ENCODE measurements at places on chromosomes 2 and 18.

DNA sequence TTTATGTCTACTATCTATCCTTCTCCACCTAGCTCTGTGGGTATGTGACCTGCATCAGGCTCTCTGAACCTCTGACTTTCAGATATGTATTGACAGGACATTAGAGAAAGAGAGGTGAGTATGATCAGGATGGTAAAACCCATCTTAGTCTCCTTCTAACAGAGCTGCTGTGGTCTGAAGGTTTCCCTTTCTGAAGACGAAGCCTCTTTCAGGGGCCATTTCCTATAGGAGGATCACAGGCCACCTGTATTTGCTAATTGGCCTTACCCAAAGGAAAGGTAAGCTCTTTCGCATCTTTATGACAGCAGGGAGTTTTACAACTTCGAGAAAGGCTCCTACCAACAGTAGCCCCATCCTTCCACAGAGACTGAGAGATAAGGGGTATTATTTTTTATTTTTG is 442.9 kb downstream of the KCNJ3 start:
- DNase-seq, result no peak

GRCh38 chr2:198546122-198546521 is 741.7 kb downstream of the PLCL1 start:
- DNase-seq, result no peak

- DNase-seq, result no peak
Measured at GRCh38 chr2:142290931-142291330, 160.1 kb upstream of the LRP1B start.

DNA sequence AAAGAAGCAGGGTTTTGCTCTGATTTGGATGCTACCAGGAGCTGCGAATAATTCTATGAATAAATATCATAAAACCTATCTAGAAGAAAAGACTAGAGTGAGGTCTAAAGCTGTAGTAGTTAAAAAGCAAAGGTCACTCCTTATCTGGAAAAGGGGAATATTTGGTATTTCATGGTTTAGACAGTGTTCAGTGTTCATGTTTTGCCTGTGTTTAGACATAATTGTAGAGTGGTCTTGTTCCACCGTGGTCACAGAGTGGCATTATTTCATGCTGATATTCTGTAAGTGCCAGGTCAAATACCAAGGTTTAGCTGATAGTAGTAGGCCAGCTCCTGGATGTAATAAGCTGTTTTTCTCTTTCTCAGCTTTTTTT is 10.8 kb downstream of the SPAST start:
- DNase-seq, result no peak

- no peak for DNase-seq
Measured at GRCh38 chr2:467892-468647, 180.2 kb upstream of the ALKAL2 start.

GRCh38 chr2:24985511-24985910 is 13.8 kb upstream of the DNAJC27 start:
- DNase-seq, result no peak

- no peak for DNase-seq
Measured at GRCh38 chr2:56892382-56892781, 708.6 kb downstream of the CCDC85A start.

GRCh38 chr2:181904022-181904632 is 12.6 kb downstream of the ITPRID2 start:
- no peak for DNase-seq

- DNase-seq, result no peak
Measured at GRCh38 chr2:115913921-115914320, 1471.5 kb downstream of the DPP10 start.

- no peak for DNase-seq
Measured at GRCh38 chr2:160252278-160252887, 52.3 kb upstream of the ITGB6 start.

- DNase-seq, result no peak
Measured at GRCh38 chr2:153476816-153477635, 1.5 kb downstream of the RPRM start.

- no peak for DNase-seq
Measured at GRCh38 chr18:58058720-58059119, 14.7 kb downstream of the NEDD4L start.

DNA sequence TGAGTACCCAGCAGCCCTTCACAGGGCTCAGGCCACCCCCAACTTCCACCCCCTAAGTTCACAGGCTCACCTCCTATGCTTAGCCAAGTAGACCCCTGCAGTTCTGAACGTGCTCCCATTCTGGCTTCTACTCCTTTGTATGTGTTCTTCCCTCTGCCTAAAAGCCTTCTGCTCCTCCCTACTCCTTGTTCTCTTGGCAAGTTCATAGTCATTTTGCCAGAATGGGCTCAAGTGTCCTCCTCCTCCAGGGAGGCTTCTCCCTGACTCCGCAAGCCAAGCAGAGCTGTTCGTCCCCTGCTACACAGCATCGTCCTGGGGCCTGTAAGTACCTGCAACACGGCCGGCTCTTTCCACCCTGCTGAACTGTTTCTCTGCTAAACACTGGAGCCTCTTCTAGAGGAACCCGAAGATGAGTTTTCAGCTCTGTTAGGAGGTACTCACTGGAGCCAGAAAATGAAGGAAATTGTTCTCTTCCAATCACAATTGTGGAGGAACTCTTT is 14.6 kb upstream of the CETN1 start:
- no peak for DNase-seq

- DNase-seq, result no peak
Measured at GRCh38 chr2:165561516-165561915, 92.0 kb downstream of the CSRNP3 start.

DNA sequence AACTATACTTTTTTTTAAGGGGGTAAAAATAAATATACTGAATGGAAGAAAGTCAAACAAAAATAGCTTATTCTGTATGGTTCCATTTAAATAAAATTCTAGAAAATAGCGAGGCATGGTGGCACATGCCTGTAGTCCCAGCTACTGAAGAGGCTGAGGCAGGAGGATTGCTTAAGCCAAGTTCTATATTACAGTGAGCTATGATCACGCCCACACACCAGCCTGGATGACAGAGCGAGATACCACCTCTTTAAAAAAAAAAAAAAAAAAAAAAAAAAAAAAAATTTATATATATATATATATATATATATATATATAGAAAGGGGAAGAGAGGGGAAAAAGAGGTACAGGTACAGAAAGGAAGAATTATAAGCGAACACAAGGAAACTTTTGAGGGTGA is 77.7 kb downstream of the MEMO1 start:
- no peak for DNase-seq

- DNase-seq, result peak; percentile 98
Measured at GRCh38 chr2:95402370-95403203, at the start of gene FAHD2A. Gene FAHD2A, plus strand, starts transcription at chr2:95402708. Its CDS starts 2,851 bp downstream, at chr2:95405559.

DNA sequence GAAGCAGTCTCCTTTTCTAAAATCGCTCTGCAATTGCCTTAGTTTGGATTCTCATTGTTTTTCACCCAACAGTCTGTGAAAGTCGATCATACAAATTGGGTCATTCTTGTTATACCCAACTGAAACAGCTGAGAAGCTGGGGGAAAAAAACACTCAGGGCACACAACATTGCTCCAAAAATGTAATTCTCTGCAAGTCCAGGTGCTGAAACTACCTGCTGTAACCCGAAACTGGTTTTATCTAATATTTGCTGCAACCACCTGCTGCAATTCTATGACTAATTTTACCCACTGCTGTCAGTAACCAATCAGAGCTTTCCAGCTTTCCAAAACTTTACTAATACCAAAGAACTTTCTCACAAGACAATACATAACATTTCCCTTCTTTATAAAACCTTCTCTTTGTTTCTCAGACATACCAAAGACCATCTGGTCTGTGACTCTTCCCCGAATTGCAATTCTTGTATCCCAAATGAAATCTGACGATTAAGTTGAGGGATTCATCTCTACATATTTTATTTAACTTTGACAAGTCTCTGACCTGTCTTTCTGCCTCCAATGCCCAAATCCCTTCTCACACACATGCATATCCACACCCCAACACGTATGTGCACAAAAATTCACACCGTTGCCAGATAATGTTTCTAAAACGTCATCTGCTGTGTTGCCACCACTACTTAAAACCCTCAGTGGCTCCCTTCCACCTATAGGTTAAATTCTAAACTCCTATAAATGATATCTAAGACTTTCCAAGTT is 198.3 kb downstream of the PIEZO2 start:
- DNase-seq, result no peak

DNA sequence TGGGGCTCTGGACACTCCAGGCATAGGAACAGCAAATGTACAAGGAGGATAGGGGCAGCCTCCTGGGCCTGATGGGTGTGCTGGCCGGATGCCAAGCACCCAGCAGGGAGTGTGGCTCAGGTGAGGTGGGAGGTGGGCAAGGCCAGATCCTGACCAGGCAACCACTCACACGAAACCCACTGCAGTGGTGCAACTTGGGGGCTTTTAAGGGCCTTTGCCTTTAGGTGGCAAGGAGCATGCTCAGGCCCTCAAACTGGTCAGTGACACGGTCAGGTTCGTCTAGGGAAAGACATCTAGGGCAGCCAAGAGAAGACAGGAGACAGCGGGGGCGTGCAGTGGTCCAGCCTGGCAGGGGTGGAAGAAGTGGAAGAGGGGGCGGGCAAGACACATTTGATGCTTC is 18.4 kb upstream of the TEX51 start:
- no peak for DNase-seq

DNA sequence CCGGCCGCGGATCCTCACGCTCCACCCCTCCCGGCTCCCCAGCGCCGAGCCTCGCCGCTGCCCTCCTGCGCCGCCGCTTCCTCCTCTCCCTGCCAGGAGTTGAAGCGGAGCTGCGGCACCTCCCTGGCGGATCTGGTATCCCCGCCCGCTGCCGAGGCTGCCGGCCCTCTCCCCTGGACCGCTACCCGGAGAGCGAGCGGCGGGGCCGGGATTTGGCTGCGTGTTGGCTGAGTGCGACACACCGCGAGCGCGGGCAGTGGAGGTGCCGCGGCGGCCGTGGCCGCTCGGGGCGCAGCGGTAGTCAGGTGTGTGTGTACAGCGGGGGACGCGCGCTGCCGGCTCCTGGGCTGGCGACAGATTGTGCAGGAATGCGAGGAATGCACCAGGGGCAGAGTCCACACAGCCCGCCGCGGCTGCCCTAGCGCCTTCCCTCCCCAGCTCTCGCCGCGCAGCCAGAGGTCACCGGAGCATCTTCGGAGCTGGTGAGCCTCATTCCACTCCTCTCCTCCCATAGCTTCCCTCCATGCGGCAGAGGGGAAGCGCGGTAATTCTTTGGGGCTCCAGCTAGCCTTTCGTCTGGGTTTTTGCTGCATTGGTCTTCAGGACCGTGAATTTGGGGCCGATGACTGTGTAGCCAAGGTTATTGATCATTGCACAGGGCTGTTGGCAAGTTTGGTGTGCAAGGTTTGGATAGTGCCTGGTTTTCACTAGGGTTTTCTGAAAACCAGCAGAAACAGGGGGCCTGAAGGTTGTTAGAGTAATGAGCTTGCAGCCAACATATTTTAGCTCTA is 1.3 kb downstream of the PKP4 start:
- DNase-seq, result peak; percentile 72

DNA sequence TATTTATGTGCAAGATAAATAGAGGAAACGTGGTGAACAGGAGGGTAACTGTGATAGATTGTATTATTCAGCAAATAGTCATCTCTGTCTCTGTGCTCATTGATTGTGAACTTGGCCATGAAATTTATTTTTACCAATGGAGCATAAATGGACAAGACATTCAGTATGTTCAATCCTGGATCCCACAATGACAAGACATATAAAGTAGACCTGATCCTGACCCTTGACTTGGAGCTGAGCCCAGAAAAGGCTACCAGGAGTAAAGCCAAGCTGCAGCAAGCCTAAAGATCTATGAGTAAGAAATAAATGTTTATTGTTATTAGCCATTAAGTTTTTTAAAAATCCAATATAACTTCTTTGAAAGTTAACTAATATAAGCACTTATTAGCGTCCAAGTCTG is 531.2 kb downstream of the PIK3C3 start:
- DNase-seq, result no peak

DNA sequence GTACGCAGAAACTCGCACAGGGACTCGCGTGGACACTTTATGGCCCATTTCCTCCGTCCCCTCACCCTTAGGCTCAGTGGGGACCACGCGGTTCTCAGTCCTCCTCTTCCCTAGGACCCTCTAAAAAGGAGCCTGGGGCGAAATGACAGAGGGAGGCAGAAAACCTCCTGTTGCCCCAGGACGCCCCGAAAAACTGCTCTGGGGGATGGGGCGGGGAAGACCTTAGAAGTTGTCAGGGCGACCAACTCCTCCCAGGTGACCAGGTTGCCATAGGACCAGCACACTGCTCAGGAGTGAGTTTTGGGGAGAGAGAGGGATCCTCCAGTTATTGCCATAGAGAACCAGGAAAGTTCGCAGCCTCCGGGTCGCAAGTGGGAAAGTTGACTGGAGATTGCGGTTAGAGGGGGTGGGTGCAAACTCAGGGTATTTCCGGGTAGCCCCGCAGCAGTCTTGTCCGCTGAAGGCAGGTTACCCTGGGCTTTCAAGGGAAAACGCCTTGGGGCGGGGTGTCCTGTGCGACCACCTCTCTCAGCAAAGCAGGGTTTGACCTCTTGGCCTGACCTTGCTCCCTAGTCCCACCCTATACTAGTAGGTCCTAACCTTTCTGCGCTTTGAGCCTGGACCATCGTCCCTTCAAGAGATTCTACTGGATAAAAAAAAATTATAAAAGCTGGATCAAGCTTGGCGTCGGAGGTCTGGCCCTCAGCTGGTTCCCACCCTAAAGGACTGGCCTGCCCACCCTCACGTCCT is 7.8 kb upstream of the PAX3 start:
- no peak for DNase-seq

DNA sequence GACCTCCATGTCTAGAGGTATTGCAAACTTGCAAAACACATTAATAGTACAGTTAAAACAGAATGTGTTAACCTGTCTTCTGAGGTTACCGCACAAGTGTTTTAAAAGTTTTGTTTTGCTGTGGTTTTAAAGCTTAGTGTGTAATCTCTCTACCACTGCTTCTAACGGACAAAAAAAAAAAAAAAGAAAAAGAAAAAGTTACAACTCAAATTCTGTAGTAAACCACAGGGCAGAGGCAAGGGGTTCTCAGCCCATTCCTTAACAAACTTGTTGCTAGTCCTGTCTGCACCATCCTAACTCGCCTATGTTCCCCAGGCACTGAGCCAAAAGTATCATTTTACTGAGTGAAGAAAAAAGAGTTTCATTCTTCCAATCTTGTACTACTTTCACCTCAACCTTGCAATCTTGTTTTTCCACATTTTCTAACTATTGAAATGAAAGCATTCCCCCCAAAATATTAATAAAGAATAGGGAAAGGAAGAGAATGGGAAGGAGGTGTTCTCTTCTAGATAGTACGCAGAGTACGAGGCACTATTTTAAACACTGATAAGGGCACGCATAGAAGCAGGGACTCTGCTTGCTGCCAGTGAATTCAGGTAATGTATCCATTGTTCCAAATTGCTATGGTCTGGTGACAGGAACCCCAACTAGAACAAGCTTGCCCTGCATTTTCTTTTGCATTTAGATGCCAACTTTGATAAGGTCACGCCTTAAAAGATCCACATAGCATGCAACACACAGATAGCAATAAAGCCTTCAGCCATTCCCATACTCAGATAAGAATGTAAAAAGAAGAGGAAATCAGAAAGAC is 47.1 kb downstream of the IKZF2 start:
- no peak for DNase-seq

- DNase-seq, result no peak
Measured at GRCh38 chr18:29184654-29185053, 1007.7 kb upstream of the CDH2 start.

- DNase-seq, result no peak
Measured at GRCh38 chr2:78260861-78261260, 738.7 kb upstream of the LRRTM4 start.

- DNase-seq, result no peak
Measured at GRCh38 chr2:206555721-206556120, 86.6 kb upstream of the FAM237A start.

GRCh38 chr2:79981316-79981715 is 323.2 kb downstream of the LRRTM1 start:
- no peak for DNase-seq

GRCh38 chr2:118850168-118850900 is 2.9 kb upstream of the EN1 start:
- DNase-seq, result no peak

Measured in sciatic nerve (tissue), 2 donors.